ENCODE measurements at places on chromosomes 2 and 18. TPM values are rescaled to one million over a fixed set of nuclear protein-coding genes. Genes with fewer than 3 reads are reported as not detected.

The PPP1R1C gene
- total RNA-seq = 0.15 TPM

The CDK5R2 gene
- total RNA-seq = not detected

The PLCL1 gene
- 0.17 TPM for total RNA-seq

The CYS1 gene
- total RNA-seq = 0.30 TPM
